Hepatocyte (in vitro differentiated cells): ENCODE measurements at places on chromosomes 6 and 20. TPM values are rescaled to one million over a fixed set of nuclear protein-coding genes. Genes with fewer than 3 reads are reported as not detected.
A peak's percentile ranks its signal among the peaks of the same experiment; 100 is the strongest.

- H3K4me3 ChIP-seq = peak overlapping the region; percentile 94
- H3K27ac ChIP-seq = peak overlapping the region; percentile 99
- H3K4me1 ChIP-seq = peaks cover 10% of the 10 kb centered on the region
- no peaks in the 10 kb centered on the region for H3K27me3 ChIP-seq
These were observed 979 bp upstream of the SOD2 start for GRCh38 chr6:159693894-159694545.

Gene LTA
- total RNA-seq = not detected in 2 replicates

Gene SLC32A1
- total RNA-seq = not detected in 2 replicates

DNA sequence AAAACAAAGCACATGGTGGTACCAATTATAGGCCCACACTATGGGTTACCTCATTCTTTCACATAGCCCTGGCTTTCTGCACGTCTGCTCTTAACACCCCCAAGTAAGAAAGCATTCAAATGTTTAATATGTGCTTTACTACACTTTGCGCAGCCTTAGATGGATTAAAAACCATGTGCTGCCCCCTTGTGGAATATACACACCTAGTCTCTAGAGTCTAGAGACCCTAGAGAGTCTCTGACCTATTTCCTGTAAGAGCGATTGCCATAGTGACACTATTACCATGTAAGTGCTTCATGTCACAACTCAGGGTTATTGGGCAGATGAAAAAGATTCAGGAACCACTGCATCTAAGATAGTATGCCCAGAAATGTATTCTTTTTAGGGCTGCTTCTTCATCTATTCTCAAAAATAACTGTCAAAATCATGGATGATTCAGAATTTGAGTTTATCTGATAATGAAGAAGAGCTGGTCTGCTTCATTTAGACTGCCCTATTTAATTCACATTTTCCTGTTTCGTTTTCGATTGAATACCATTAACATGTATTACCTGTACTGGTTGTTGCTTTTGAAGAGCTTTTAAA lies 186.3 kb downstream of the ADGB start:
- H3K4me3 ChIP-seq = no peak overlapping the region
- no peaks in the 10 kb centered on the region for H3K27me3 ChIP-seq
- H3K4me1 ChIP-seq = no peaks in the 10 kb centered on the region

Gene VAPB
- 26.8 and 32.1 TPM in 2 replicates for total RNA-seq

Gene HAO1
- 0.72 and 2.7 TPM in 2 replicates for total RNA-seq

GRCh38 chr6:112289038-112289566 lies 34.7 kb upstream of the LAMA4 start:
- peaks cover 14% of the 10 kb centered on the region for H3K4me1 ChIP-seq
- H3K4me3 ChIP-seq = no peak overlapping the region
- no peaks in the 10 kb centered on the region for H3K27me3 ChIP-seq
- peak; percentile 74 for DNase-seq
- H3K36me3 ChIP-seq = no peaks in the 10 kb centered on the region

- H3K4me3 ChIP-seq = no peak overlapping the region
- H3K4me1 ChIP-seq = no peaks in the 10 kb centered on the region
- H3K27ac ChIP-seq = no peak overlapping the region
- H3K36me3 ChIP-seq = no peaks in the 10 kb centered on the region
- DNase-seq = no peak
These were observed 108.5 kb upstream of the PRND start for GRCh38 chr20:4613184-4613583.

Gene GPR63
- 6.9 and 7.7 TPM in 2 replicates for total RNA-seq

DNA sequence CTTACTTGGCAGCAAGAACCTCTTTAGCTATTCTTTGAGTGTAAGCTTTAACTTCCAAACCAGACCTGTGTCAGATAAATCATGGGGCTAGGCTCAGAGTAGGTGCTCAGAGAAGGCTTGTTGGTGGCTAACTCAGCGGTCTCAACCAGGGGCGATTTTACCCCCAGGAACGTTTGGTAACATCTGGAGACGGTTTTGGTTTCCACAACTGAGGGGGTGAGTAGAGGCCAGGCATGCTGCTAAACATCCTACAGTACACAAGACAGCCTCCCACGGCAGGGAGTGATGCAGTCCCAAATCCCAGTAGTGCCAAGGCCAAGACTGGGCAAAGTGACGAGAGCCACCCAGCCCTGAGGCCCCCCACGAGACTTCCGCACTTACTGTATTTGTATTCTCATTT lies 59.2 kb downstream of the RAB44 start:
- no peak for DNase-seq
- H3K4me1 ChIP-seq = no peaks in the 10 kb centered on the region
- no peaks in the 10 kb centered on the region for H3K27me3 ChIP-seq
- no peak overlapping the region for H3K27ac ChIP-seq
- H3K36me3 ChIP-seq = no peaks in the 10 kb centered on the region
